ENCODE measurements at places on chromosomes 5 and 9.

DNA sequence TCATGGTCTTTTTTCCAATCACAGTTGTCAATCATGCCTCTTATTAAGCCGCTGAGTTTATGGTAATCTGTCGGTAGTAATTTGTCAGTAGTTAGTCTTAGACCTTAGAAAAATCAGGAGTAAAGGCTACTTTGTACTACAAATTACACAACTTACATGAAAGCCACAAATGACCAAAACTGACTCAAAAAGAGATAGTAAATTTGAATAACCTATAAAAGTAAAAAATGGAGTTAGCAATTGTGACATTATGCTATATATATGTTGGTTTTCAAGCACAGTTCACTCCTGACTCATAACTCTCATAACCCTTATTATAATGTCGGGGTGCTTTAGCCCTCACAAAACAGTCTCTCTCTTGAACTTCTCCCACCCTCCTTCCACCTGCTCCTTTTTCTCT lies 251.8 kb downstream of the ROR2 start:
- DNase-seq: no peak

DNA sequence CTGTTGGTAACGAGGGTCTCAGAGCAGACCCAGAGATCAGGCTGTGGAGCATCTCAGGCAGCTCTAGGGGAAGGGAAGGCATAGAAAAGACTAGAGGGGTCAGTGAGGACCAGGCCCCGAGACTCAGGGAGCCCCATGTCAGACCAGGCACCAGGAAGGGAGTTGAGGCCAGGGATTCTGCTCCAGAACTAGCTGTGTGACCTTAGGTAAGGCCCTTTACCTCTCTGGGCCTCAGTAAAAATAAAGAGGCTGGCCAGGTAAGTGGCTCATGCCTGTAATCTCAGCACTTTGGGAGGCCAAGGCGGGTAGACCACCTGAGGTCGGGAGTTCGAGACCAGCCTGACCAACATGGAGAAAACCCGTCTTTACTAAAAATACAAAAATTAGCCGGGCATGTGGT lies 176.4 kb upstream of the IER5L start:
- DNase-seq: no peak

GRCh38 chr9:81490605-81491331 lies 198.6 kb downstream of the TLE1 start:
- no peak for DNase-seq

DNA sequence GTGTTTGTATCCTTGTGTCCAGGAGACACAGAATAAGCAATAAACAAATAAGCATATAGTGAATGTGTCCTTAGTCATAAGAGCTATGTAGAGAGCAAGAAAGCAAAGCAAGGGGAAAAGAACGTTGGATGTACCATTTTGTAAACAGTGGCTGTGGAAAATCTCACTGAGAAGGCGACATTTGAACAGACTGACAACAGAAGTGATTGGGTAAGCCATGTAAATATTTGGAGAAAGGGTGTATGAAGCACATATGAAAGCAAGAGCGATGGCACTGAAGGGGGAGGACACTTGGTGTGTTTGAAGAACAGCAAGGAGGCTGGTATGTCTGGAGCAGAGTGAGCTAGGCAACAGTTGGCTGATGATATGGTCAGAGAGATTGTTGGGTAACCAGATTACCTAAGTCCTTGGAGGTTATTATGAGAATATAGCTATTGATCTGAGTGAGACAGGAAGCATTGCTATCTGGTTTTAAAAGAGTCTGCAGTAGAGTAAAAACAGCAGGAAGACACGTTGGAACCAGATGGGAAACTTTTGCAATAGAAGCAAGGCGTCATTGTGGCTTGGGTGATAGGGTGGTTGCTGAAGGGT lies 115.5 kb upstream of the IL7R start:
- no peak for DNase-seq

DNA sequence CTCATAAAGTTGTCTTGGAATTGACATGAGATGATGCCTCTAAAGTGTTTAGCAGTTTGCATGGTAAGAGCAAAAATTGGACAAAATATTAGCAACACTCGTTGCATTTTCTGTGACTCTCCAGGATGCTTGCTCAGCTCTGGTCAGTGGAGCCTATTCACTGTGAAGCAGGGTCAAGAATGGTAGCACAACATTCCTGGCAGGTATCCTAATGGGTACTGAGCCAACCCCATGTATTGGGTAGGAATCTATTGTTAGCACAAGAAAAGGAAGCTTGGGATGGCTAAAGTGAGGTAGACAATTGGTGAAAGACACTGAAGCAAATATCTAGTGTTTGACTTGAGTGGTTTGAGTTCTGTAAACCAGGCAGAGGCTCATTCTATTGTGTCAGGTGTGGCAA lies 10.4 kb upstream of the ACTBL2 start:
- no peak for DNase-seq

DNA sequence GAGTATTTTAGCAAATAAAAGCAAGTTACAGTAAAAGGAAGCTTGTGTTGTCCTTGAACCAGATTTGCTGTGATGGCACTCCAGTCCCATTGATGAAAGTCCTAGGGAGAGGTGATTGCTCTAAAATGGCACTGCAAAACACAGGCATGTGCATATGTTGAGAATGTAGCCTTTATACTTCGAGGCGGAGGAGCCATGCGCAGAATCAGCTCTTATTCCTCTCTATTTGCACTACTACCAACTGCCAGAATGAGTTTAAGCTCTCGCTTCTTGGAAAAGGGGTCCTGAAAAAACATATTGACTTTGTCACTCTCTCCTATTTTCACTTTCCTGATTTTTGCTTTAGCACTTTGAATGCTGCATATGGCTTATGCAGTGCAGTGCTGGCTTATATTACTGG lies 278.0 kb upstream of the KLF9 start:
- no peak for DNase-seq

- DNase-seq: no peak
Measured at GRCh38 chr5:74081126-74081525, 455.1 kb downstream of the ARHGEF28 start.

DNA sequence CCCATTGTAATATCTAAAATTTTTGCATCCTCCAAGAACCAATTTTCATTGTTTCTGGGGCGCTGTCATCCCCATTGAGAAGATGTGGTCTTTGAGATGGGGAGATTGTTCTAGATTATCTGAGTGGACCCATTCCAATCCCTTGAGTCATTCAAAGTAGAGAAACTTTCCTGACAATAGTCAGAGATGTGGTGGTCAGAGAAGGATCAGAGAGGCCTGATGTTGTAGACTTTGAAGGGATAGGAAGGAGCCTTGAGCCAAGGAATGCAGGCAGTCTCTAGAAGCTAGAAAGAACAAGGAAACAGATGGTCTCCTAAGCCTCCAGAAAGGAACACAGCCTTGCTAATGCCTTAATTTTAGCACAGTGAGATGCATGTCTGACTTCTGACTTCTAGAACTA lies 80.4 kb downstream of the TEK start:
- DNase-seq: no peak

DNA sequence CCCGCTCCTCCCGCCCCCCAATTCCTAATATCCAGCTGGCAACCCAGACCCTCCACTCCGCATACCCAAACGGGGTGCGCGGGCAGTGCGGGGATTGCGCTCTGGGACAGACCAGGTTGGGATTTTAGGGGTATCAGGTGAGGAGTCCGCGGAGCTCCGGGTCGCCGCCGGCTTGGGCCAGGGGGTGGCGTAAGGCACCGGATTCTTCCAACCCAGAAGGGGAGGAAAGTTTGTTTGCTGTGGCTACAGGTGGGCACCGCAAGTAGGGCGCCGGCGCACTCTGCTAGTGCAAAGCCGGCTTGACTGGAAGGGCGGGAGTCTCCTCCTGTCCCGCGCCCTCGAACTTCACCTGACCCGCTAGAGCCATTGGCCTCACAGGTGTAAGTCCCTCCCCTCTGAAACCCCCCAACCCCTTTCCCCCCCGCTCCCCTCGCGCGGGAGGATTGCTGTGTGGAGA lies 709 bp downstream of the IQGAP2 start:
- DNase-seq: peak; percentile 35

GRCh38 chr5:151810449-151810848 lies 38.7 kb downstream of the G3BP1 start:
- DNase-seq: no peak

- no peak for DNase-seq
Measured at GRCh38 chr9:1837453-1838084, 177.6 kb upstream of the SMARCA2 start.

- DNase-seq: no peak
Measured at GRCh38 chr5:107796797-107797196, 126.1 kb upstream of the EFNA5 start.
